ENCODE measurements at places on chromosomes 11 and 22.

- no peak for DNase-seq
Observed at GRCh38 chr11:9396310-9396709, 11.9 kb downstream of the IPO7 start.

DNA sequence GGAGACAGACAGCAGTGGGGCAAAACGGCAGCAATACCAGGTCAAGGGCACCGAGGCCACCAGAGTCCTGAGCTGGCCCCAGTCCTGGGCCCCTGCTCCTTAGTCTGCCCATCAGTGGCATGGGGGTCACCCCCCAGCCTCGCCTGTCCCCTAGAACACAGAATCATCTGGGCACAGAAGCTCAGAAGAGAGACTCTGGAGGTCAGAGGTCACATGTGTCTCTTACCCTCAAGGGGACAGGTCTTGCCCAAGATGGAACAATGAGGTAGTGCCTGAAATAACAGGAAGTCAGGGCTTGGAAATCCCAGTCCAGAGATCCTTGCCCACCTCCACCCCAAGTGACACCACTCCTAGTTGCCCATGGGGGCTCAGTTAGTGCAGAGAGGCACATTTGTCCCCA, 20.6 kb downstream of the PDE2A start:
- DNase-seq: no peak

DNA sequence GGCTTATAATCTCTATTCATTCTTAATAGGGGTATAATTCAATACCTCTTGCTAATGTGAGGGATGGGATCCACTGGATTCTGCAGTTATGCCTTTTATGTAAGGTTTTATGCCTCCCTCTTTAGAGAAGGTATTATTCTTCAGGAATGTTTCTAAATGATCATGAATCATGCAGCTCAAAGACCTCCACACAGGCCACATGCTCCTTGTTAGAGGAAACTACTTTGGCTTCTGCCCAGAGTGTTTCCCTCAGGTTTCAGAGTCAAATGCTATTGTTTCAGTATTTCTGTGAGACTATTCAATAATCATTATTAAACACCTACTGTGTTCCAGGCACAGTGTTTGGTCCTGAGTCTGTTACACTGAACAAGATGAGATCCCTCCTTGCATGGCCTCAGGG, 115.9 kb downstream of the RAB38 start:
- no peak for DNase-seq

DNA sequence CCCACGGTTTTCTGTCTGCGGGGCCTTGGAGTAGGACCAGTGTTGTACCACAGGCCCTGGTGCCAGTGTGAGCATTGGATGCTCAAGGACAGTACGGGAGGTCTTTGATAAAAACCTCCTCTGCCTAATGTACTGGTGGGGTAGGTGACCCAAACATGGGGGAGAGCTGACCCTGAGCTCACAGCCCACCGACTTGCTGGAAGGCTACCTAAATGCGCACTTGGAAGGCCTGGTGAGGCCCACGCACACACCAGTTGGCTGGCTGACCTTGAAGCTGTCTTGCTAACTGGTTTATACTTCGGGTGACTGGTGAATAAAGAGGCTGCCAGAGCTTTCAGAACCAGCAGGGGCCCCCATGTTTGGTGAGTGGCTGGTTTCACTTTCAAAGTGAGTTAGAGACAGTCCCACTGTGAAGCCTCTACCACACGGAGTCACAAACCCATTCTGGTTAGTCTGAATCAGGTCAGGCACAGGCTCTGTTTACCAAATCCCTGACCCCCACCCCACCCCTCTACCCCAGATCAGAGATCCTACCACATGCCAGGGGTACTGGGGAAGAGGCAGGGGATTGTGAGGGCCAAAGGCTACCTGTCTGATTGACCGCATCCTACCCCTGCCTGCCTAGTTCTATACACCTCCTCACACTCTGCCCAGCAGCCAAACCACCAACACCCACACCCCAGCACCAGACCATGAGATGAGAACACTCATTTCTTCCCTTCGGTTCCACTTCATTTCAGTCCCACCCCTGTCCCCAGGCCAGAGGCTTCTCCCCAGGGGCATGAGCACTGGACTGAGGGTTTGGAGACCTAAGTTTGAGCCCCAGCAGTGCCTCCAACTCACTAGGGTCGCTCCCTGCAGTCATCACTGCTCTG, 12.7 kb upstream of the IL2RB start:
- DNase-seq: no peak

DNA sequence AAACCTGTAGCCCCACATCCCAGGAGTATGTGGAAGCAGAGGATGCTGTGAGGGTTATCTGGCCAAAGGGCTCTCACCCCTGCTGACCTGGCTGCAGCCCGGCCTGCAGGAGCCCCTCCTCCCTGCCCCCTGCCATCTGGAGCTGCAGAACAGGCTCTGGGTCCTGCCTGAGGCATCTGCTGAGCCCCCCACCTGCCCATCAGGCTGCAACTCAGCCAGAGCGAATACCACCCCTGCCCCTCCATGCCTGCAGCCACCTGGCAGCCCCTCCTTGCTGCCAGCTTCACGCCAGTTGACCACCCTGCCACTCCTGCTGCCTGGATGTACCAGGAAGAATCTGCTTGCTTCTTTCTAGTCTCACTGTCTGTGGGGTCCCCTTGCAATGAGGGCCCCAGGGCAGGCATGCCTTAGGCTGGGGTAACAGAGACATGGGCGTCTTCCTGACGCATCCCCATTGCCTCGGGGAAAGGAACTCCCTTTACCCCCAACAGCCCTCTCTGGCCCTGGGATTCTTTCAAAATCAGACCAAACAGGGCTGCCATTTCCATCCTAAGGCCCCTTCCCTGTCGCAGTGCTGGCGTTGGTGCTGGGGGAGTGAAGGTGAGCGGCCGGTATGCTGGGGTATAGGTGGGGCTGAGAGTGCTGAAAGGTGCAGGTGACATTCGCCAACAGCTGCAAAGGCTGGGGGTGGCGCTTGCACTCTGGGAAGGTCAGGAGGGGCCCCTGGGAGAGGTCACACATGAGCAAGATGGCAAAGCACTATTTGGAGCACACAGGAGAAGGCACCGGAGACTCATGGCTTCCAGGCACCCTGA, 1334.6 kb downstream of the TBC1D22A start:
- no peak for DNase-seq

- no peak for DNase-seq
Observed at GRCh38 chr11:8706673-8707432, 24.3 kb downstream of the RPL27A start.

DNA sequence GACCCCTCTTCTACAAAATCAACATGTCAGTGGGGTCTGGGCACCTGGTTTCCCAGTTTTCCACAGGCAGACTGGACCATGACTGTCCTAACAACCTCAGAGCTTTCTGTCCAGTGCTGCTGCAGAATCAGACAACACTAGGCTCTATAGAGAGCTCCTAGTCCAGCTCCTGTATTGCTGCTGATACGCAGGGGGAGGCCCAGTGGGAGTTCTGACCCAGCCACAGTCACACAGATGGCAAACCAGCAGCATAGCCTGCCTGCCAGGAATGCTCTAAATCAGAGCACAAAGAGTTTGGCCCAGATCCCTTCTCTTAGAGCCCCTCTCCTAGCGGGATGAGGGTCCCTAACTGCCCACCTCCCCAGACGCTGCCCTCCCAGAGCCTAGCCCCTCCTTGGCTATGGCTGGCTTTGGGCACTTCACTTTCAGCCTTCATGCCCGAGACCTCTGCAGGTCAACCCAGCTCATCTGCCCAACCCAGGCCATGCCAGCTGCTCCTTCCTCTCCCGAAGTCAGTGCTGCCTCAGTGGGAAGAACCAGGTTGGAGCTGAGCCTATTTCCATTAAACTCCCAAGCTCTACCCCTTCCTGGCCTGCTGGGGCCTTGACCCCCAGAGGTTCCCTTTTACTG, 15.8 kb upstream of the SLCO2B1 start:
- no peak for DNase-seq

DNA sequence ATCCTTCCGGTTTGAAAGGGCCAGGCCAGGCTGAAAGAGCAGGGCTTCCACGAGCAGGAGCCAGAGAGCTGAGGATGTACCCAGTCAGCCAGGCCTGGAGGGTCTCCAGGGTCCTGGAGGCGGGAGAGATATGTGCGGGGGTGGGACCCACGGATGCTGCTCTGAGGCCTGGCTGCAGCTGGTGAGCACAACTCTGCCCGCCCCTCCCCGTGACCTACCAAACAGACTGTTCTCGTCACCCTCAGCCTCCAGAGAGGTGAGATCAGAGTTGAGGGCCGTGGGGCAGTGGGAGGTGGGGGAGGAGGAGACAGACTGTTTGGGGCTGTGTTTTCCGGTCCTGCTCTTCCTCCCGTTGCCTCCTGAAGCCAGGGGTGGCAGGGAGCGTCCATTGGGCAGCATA, 42.2 kb downstream of the TRIOBP start:
- no peak for DNase-seq

- DNase-seq: peak; percentile 49
Observed at GRCh38 chr11:95711162-95711944, 78.2 kb downstream of the FAM76B start.

- DNase-seq: no peak
Observed at GRCh38 chr11:104422324-104422944, 258.5 kb upstream of the PDGFD start.

Measured in cardiac muscle cell (in vitro differentiated cells and primary cell).